ENCODE measurements at places on chromosomes 6 and 20.
A peak's percentile ranks its signal among the peaks of the same experiment; 100 is the strongest.

GRCh38 chr6:14148471-14148870, 30.9 kb downstream of the CD83 start:
- DNase-seq = no peak

DNA sequence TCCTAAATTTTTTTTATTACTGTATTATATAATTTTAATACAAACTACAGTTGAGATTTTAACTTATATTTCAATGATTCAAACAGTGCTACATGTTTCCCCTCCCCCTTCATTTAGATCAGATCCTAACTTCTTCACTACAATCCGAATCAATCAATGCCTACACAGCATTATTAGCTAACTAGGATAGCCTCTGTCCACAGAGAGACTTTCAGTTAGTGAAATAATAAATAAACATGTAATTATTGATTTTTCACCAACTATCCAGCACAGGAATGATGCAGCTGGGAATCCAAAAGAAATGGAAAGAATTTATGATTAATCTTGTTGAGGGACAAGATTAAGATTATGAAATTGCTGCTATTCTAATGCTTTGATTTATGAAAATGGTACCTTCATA, 163.7 kb downstream of the PHF3 start:
- DNase-seq = no peak

- DNase-seq = no peak
Measured at GRCh38 chr6:111757342-111757741, 115.9 kb downstream of the FYN start.

GRCh38 chr20:24732076-24732475, 217.0 kb upstream of the CST7 start:
- no peak for DNase-seq

GRCh38 chr6:144347933-144348332, 62.8 kb downstream of the UTRN start:
- DNase-seq = no peak

GRCh38 chr6:25553502-25553901, 98.5 kb upstream of the SCGN start:
- no peak for DNase-seq

DNA sequence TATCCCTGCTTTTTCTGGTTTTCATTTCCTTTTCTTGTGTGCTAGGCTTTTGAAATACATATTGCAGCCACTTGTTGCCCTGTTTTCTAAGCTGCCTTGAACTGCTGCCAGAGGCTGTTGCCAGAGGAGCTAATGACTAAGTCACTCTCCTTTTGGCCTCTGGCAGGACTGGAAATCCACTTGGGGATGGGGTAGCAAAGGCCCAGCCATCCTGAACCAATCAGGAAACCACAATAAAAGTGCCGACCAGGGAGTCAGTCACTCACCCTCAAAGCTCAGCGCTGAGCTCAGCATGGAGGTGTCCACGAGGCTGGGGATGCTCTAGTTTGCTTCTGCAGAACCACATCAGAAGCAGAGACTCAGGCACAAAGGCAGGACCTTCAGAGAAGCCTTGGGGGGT, 813.0 kb downstream of the DHX35 start:
- no peak for DNase-seq

- DNase-seq = no peak
Measured at GRCh38 chr20:40875116-40876085, 153.2 kb upstream of the TOP1 start.

DNA sequence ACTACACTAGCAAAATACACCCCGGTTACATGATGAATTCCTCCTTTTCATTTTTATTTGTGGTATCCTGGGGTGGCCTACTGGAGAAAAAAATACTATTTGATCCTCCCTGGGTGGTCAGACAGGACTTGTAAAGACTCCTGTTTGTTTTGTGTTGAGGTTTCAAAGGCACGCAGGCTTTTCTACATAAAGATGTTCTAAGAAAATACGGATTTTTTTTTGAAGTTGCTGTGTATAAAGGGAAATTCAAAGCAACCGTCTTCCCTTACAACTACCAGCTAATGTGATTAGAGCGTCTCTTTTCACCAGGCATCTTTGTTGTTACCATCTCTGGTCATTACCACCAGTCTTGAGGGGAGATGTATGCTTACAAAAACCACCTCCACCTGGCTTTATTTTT, 187.1 kb downstream of the SOX4 start:
- no peak for DNase-seq

- DNase-seq = no peak
Measured at GRCh38 chr6:157253017-157253416, 70.3 kb downstream of the TMEM242 start.

DNA sequence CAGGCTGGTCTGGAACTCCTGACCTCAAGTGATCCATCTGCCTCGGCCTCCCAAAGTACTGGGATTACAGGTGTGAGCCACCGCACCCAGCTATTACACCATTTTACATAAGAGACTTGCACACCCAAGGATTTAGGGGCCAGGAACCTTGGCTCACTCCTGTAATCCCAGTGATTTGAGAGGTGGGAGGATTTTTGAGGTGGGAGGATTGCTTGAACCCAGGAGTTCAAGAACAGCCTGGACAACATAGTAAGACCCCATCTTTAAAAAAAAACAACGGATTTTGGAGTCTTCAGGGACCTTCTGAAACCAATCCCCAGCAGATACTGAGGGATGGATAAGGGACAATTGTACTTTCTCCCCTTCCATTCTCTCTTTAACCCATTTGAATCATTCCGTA, 55.3 kb upstream of the PIM1 start:
- DNase-seq = no peak

GRCh38 chr6:80223743-80224212, 117.3 kb downstream of the BCKDHB start:
- DNase-seq = no peak

DNA sequence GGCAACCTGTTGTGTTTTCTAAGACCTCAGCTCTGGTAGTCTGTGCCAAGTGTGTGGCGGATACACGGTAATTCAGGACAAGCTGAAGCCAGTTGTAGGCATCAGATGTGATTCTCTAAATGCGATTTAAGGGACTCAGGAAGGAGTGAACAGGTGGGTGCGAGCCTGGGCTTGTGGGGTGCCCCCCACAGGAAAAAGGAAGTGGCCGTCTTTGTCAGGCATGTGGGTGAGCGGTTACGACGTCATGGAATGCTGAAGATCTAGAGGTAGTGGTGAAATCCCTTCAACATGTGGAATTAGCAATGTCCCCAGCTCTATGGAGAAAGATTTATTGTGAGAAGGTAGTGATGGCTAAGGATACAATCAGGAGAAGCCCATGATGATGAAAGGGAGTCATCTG, 95.1 kb upstream of the EXOC2 start:
- DNase-seq = peak; percentile 3

GRCh38 chr6:45877970-45878590, 137.6 kb downstream of the CLIC5 start:
- no peak for DNase-seq

GRCh38 chr6:73983367-73983766, 287.4 kb downstream of the CD109 start:
- no peak for DNase-seq

DNA sequence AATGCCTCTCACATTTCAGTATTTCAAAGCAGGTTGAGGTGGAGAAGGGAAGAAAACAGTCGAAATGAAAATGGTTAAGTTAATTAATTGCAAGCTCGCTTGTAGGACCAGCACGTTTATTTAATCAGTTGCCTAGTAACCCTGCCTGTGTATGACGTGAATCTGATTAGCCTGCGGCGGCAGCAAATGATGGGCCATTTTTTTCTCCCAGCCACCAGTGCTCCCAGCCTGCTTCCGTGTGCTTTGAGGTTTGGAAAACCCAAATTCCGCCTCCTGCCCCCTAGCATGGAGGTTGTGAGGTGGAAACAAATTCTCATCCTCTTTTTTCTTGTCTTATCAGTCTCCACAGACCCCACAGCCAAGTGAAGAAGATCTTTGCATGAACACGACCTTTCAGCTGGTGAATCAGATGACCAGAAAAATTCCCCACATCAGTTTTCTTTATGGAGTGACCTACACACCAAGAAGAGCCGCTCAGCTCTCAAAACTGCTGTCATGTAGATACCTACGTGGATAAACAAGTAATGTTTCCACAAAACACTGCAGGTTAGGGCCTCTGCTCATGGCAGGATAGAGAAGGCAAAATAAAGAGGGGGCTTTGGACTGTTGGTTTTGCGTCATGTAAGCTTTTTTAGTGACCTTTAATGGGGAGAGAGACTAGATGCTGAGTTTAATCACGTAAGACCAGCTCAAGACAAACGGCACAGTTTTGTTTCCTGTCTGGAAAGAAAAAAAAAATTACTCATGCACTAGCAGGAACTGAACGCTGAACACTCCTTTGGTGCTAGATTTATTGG, 572.9 kb upstream of the NOX3 start:
- no peak for DNase-seq

DNA sequence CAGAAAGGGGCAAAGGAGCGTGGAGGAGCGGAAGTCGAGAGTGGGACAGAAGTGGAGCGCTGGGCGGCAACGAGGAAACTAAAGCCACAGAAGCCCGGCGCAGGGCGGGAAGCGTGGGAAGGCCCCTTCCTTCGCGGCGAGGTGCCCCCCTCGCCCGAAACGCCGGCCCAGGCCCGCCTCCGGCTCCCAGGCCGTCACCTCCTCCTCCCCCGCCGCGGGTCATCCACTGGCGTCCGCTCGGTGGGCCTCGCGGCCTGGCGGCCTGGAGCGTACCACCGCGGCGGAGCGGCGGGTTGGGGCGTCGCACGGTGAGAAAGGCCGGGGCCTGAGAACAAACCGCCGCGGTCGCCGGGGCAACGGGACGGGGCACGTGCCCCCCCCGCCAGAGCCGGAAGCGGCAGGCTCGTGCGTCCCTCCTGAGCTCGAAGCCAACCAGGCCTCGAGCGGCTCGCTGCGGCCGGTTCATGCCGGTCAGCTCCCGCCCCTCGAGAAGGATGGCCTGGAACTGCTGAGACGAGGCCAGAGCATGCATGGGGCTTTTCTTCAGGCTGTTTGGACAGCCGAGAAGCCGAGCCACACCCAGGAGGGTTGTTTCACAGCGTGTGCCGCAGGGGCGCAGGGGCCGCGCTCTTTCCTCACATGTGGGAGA, at the start of gene TCP11:
Gene TCP11, minus strand, starts transcription at position 333 of the 649 bp plus-strand sequence. CDS start 469 bp downstream, outside the sequence.
- no peak for DNase-seq

DNA sequence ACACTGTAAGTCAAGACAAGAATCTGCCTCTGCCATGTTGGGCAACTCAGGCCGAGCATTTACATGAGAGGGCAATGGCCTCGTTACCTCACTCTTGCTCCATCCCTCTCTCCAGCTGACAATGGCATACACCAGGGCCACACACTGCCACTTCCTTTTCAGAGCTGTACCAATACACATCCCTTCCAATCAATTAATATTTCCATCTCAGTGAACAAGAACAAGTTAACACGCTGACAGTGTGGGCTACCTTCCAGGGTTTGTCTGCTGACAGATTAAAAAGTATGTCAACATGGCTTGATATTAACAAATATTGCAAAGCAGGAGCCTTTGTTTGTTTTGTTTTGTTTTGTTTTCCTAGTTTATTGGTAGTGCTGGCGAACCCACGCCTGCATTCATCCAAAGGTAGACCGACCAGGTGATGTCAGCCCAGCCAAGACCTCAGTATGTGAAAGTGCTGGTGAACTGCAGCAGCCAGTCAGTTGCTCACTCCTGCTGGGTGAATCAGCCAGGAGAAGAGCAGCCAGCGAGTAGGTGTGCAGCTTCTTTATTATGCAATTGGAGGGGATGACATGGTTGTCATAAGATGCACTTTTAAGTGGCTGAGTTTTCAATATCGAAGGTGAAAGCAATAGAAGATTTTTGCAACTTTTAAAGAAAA, 487.3 kb upstream of the JARID2 start:
- no peak for DNase-seq

- DNase-seq = no peak
Measured at GRCh38 chr6:79971193-79971592, 23.8 kb upstream of the ELOVL4 start.

- DNase-seq = no peak
Measured at GRCh38 chr6:104325341-104326172, 534.2 kb downstream of the HACE1 start.

GRCh38 chr6:56916849-56917551, 37.9 kb upstream of the BEND6 start:
- no peak for DNase-seq

GRCh38 chr6:111774346-111774703, 98.9 kb downstream of the FYN start:
- DNase-seq = no peak

GRCh38 chr6:39224523-39225182, 4.6 kb downstream of the KCNK5 start:
- DNase-seq = no peak

- no peak for DNase-seq
Measured at GRCh38 chr6:141700819-141701218, 431.9 kb upstream of the GJE1 start.

DNA sequence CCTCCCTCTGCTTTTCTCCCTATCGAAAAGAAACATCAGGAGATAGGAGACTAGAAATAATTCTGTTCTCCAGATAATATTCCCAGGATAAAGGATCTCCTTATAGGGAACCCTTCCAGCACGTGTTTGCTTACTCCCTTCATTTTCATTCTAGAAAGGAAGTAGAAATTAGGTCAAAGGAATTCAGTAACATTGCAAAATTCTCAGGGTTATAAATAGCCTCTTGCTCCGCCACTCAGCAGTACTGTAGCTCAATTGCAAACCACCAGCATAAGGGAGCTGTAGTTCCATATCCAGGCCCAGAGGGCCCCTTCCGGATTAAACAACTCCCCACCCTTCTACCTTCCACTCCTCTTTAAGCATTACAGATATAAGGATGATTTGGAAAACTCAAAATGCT, 6.2 kb downstream of the ELMO2 start:
- no peak for DNase-seq

GRCh38 chr20:2610941-2611720, 41.3 kb upstream of the NOP56 start:
- no peak for DNase-seq

- no peak for DNase-seq
Measured at GRCh38 chr6:11921751-11922150, 90.4 kb upstream of the HIVEP1 start.

GRCh38 chr6:157795841-157796240, 27.2 kb upstream of the SNX9 start:
- no peak for DNase-seq

- no peak for DNase-seq
Measured at GRCh38 chr6:10230531-10230930, 184.3 kb downstream of the TFAP2A start.

DNA sequence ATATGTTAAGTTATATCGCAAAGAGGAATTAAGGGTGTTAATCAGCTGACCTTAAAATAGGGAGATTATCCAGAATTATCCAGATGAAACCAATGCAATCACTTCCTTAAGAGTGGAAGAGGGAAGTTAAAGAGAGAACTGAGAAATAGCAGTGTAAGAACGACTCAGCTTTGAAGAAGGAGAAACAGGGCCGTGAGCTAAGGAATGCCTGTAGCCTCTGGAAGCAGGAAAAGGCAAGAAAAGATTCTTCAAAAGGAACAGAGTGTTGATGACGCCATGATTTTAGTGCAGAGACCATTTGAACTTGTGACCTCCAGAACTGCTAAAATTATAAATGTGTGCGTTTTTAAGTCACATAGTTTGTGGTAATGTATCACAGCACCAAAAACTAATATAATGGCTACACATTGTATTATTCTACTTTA, 32.7 kb downstream of the ILRUN start:
- DNase-seq = no peak

All from stimulated activated CD4-positive, alpha-beta T cell treated with anti-CD3 and anti-CD28 coated beads, Interleukin-2, amount 100 ng/mL, for 48 hours (primary cell).